ENCODE measurements at places on chromosomes 12 and 14.

GRCh38 chr12:120596901-120597300, 15.7 kb upstream of the POP5 start:
- no peak for DNase-seq

GRCh38 chr12:90502070-90502469, 452.9 kb downstream of the CCER1 start:
- no peak for DNase-seq

- DNase-seq: no peak
Measured at GRCh38 chr14:46820291-46820690, 168.7 kb upstream of the RPL10L start.

DNA sequence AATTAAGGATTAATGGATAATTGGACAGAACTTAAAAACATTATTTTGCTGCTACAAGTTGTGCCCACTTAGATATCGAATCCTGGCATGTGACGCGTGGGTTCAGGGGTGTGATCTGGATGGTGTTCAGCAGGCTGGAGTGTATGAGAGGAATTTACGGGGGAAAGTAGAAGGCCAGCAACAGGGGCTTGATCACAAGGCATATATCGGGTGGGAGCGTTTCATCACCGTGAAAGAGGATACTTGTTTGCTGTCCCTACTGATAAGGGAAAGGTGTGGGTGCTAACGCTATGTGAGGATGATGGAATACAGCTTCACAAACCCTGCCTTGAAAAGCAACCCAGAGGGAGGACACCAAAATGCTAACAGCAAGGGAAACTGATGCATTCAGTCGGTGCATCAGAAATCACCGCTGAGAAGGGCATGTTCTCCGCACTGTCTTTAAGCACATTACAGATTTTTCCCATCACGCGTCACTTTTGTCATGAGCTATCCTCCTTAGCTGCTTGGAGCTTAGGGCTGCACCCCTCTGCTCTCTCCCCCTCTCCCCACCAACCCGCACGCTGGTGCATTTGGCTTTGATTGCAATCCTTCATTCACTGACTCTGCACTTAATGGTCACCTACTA, 13.4 kb downstream of the HHIPL1 start:
- DNase-seq: no peak

GRCh38 chr14:103318750-103319419, 15.2 kb upstream of the EIF5 start:
- DNase-seq: no peak

DNA sequence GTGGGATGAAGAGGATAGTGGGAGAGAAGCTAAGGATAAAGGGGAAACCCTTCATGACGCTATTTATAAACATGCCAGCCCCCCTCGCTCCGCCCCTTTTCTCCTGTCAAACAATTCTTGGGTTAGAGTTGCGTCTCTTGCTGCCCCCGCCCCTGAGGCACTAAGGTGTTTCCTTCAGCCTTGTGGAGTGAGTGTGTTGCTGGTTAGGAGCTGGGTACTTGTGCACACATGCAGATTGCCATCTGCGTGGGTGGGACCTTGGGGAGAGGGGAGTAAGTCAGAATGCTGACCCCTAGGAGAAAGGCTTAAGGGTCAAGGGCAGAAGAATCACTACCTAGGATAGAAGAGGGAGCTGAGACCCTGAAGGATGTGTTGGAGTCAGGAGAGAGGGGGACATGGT, 5.4 kb downstream of the FOXJ2 start:
- no peak for DNase-seq

- peak; percentile 92 for DNase-seq
Measured at GRCh38 chr12:120194534-120195395, at the start of gene GCN1. TSS of gene GCN1 (minus strand) at chr12:120194715. CDS start at chr12:120194697, 18 bp downstream.

All from hematopoietic multipotent progenitor cell treated with erythropoietin and hydrocortisone succinate and interleukin-3 and kit ligand, for 4 days (in vitro differentiated cells).